ENCODE measurements at places on chromosomes 6 and 20.
A peak's percentile ranks its signal among the peaks of the same experiment; 100 is the strongest.

GRCh38 chr6:31661262-31662123 is 915 bp upstream of the C6orf47 start:
- no peak for DNase-seq
- H3K4me1 ChIP-seq: peaks cover 39% of the 10 kb centered on the region
- peak overlapping the region; percentile 88 for H3K27ac ChIP-seq
- H3K27me3 ChIP-seq: no peaks in the 10 kb centered on the region
- peak overlapping the region; percentile 83 for H3K4me3 ChIP-seq

GRCh38 chr6:21075986-21076385 is 517.6 kb upstream of the SOX4 start:
- no peak overlapping the region for H3K4me3 ChIP-seq
- H3K4me1 ChIP-seq: no peaks in the 10 kb centered on the region
- H3K27ac ChIP-seq: no peak overlapping the region
- no peaks in the 10 kb centered on the region for H3K36me3 ChIP-seq
- no peaks in the 10 kb centered on the region for H3K27me3 ChIP-seq

DNA sequence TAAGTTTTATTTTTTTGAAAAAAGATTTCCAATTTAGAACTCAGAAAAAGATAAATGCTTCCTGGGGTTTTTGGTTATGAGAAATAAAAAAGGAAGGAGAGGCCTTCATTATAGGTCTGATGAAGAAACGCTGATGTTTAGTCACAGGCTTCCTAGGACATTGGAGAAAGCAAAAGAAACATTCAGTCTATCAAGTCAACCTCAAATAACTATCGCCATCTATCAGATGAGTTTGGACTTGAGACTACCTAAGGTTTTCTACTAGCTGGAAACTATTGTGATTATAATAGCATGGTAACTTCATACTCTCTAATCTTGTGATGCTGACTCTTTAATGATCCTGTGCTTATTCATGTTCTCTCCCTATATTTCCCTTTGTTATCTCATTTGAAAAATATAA is 171.3 kb downstream of the TPBG start:
- H3K27ac ChIP-seq: no peak overlapping the region
- peak; percentile 17 for DNase-seq
- no peaks in the 10 kb centered on the region for H3K27me3 ChIP-seq
- no peaks in the 10 kb centered on the region for H3K36me3 ChIP-seq
- no peak overlapping the region for H3K4me3 ChIP-seq
- H3K4me1 ChIP-seq: peaks cover 14% of the 10 kb centered on the region

- H3K27me3 ChIP-seq: no peaks in the 10 kb centered on the region
- no peaks in the 10 kb centered on the region for H3K4me1 ChIP-seq
- DNase-seq: no peak
- H3K4me3 ChIP-seq: no peak overlapping the region
- no peaks in the 10 kb centered on the region for H3K36me3 ChIP-seq
- no peak overlapping the region for H3K27ac ChIP-seq
Measured at GRCh38 chr6:126300126-126300525, 39.8 kb upstream of the CENPW start.

DNA sequence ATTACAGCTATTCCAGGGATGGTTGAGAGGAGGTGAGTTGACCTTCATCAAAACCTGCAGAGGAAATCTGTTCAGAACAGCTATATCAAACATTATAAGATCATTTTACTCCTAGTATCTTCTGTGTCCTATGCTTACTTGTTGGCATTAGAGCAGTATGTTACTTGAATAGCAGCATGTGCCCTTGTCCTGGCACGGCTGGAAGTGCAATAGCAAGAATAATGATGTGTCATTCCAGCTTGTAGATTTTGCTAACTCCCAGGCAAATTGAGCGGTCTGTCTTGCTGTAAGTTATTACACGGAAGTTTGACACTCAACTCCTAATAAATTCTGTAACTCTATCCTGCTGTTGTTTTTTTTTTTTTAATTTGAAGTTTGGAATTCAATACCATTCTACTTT is 385.5 kb downstream of the TENT5A start:
- H3K4me3 ChIP-seq: no peak overlapping the region
- no peak for DNase-seq
- H3K36me3 ChIP-seq: no peaks in the 10 kb centered on the region
- no peaks in the 10 kb centered on the region for H3K4me1 ChIP-seq

GRCh38 chr20:20630551-20630950 is 81.9 kb downstream of the RALGAPA2 start:
- H3K27me3 ChIP-seq: no peaks in the 10 kb centered on the region
- H3K27ac ChIP-seq: no peak overlapping the region
- H3K4me3 ChIP-seq: no peak overlapping the region
- peaks cover 8% of the 10 kb centered on the region for H3K36me3 ChIP-seq
- no peak for DNase-seq

- H3K27ac ChIP-seq: no peak overlapping the region
- no peak for DNase-seq
- no peak overlapping the region for H3K4me3 ChIP-seq
- H3K4me1 ChIP-seq: no peaks in the 10 kb centered on the region
Measured at GRCh38 chr6:92161953-92162352, 1257.4 kb downstream of the EPHA7 start.

GRCh38 chr6:79138146-79138545 is 60.1 kb upstream of the PHIP start:
- H3K4me3 ChIP-seq: no peak overlapping the region
- H3K4me1 ChIP-seq: no peaks in the 10 kb centered on the region
- no peak overlapping the region for H3K27ac ChIP-seq
- DNase-seq: no peak
- H3K27me3 ChIP-seq: no peaks in the 10 kb centered on the region
- no peaks in the 10 kb centered on the region for H3K36me3 ChIP-seq

DNA sequence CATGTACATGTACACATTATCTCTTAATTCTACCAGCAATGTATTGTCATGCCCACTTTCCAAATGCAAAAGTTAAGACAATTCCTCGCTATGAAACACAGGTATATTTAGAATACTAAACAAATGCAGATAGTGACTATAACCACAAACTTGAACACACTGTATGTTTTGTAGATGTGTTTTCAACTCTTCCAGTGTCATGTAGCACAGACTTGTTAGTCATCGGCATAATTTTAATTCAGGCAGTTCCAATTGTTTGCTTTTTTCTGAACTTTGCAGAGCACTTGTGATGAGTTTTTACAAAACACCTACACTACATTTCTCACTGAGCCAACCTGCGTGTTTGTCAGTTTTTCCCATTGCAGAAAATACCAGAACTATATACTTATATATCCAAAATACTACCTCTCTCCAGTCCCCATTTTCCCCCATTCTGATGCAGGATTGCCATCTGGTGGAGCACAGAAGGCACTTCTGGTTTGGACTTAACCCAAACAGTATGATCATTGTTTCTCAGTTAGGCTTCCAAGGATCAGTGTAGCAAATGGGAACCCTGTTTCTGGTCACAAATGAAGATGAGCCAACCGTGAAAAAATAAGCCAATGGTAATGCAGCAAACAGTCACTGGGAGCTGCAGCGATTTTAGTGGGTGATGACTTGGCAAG is 143.4 kb downstream of the ADGRB3 start:
- H3K27ac ChIP-seq: no peak overlapping the region
- no peak overlapping the region for H3K4me3 ChIP-seq
- H3K4me1 ChIP-seq: peaks cover 41% of the 10 kb centered on the region
- H3K27me3 ChIP-seq: no peaks in the 10 kb centered on the region
- no peaks in the 10 kb centered on the region for H3K36me3 ChIP-seq

- peaks cover 17% of the 10 kb centered on the region for H3K4me1 ChIP-seq
- no peak overlapping the region for H3K4me3 ChIP-seq
- DNase-seq: no peak
- no peaks in the 10 kb centered on the region for H3K27me3 ChIP-seq
Measured at GRCh38 chr6:108578595-108579327, 18.0 kb downstream of the FOXO3 start.

- H3K36me3 ChIP-seq: no peaks in the 10 kb centered on the region
- H3K27me3 ChIP-seq: peaks cover 10% of the 10 kb centered on the region
- H3K4me3 ChIP-seq: no peak overlapping the region
- no peaks in the 10 kb centered on the region for H3K4me1 ChIP-seq
- H3K27ac ChIP-seq: no peak overlapping the region
- DNase-seq: peak; percentile 7
Measured at GRCh38 chr6:143607974-143608373, 69.8 kb upstream of the PHACTR2 start.

GRCh38 chr6:36692220-36692619 is 5.4 kb upstream of the RAB44 start:
- no peak overlapping the region for H3K4me3 ChIP-seq
- no peak overlapping the region for H3K27ac ChIP-seq
- H3K4me1 ChIP-seq: no peaks in the 10 kb centered on the region
- no peaks in the 10 kb centered on the region for H3K36me3 ChIP-seq

DNA sequence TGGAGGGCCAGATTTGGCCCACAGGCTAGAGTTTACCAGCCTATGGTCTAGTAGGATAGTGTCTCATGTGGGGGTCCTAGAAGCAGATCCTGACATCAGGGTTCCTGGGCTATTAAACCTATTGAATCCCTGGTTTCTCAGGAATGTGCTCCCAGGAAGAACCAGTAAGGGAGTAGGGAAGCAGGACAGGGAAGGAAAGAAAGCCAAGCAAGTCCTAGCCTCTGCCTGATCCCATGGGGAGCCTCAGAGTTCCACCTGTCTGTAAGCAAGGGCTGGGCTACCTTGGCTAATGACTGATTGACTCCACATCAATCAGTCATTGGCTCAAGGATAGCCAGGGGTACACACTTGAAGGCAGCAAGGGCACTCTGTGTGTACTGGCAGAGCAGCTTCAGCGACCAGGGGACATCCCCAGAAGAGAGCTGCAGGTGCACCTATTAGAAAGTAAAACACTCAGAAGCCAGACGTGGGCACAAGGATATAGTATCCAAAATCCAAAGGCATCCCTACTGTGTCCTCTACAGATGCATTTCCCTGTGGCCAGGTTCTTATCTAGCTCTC is 309.5 kb downstream of the TSHZ2 start:
- no peaks in the 10 kb centered on the region for H3K4me1 ChIP-seq
- no peaks in the 10 kb centered on the region for H3K27me3 ChIP-seq
- no peak overlapping the region for H3K4me3 ChIP-seq
- no peaks in the 10 kb centered on the region for H3K36me3 ChIP-seq
- no peak overlapping the region for H3K27ac ChIP-seq

GRCh38 chr20:8568075-8568474 is 436.0 kb downstream of the PLCB1 start:
- DNase-seq: peak; percentile 11
- H3K27ac ChIP-seq: no peak overlapping the region
- no peak overlapping the region for H3K4me3 ChIP-seq
- H3K4me1 ChIP-seq: no peaks in the 10 kb centered on the region
- H3K36me3 ChIP-seq: no peaks in the 10 kb centered on the region
- H3K27me3 ChIP-seq: no peaks in the 10 kb centered on the region

DNA sequence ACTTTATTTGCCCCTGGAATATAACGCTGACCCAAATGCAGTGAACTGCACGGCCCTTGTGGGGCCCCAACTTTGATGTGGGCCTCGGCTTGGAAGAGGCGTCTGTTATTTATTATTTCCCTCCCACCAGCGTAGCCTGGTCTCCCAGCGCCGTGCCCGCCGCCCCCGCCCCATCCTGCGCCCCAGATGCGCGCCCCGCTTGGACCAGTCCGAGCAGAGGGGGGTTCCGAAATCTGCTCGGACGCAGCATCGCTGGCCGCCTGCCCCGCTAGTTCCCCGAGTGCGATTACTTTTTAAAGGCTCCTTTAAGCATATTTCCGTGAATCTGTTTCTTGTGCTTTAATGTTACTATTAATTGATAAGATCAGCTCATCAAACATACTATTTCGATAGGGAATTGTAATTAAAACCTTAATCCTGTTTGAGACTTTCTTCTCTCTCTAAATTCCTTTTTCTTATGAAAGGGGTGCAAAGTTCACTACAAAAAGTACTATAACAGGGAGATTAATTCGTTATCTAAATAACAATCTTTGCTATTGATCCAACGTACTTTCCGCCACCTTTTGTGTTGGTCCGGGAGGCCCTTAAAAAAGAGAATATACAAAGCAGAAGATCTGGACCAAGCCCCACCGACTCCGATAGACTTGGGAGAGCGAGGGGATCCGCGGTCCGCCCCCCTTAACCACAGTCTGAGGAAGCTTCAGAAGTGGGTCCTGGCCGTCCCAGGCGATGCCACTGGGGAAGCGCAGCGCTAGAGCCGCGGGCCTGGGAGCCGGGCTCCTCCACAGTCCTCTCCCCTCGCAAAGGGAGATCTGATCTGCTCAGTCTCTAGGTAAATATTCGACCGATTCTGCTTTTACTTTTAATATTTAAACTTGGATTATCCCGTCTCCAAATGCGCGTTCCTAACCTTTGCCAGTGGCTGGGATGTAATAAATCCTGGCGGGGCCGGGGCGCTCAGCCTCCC is 10.2 kb downstream of the POU3F2 start:
- DNase-seq: peak; percentile 58
- peaks cover 1% of the 10 kb centered on the region for H3K36me3 ChIP-seq
- H3K27me3 ChIP-seq: no peaks in the 10 kb centered on the region
- H3K4me1 ChIP-seq: peaks cover 30% of the 10 kb centered on the region
- peak overlapping the region; percentile 60 for H3K4me3 ChIP-seq

DNA sequence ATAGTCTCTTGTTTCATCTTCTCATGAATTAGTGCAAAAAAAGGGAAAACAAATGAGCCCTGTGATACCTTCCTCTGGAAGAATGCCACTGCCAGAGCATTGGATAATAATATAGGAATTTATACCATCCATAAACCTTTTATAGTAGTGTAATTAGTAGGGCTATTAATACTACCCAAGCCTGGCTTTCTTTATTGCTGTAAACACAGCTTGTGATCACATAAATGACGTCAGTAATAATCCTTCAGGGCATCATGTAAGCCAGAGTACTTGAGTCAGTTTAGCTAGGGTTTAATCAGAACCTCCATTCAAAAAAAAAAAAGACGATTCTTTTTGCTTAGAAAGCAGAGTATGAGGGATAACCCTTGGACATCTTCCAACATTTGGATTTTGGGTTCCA is 264.8 kb downstream of the SLC35F1 start:
- no peaks in the 10 kb centered on the region for H3K36me3 ChIP-seq
- H3K4me3 ChIP-seq: no peak overlapping the region
- H3K27ac ChIP-seq: no peak overlapping the region
- no peaks in the 10 kb centered on the region for H3K27me3 ChIP-seq
- peak; percentile 74 for DNase-seq
- H3K4me1 ChIP-seq: peaks cover 16% of the 10 kb centered on the region

- no peak overlapping the region for H3K4me3 ChIP-seq
- DNase-seq: no peak
- H3K36me3 ChIP-seq: no peaks in the 10 kb centered on the region
- no peaks in the 10 kb centered on the region for H3K27me3 ChIP-seq
- no peak overlapping the region for H3K27ac ChIP-seq
- H3K4me1 ChIP-seq: no peaks in the 10 kb centered on the region
Measured at GRCh38 chr6:36818756-36819155, 20.5 kb downstream of the CPNE5 start.

- no peak overlapping the region for H3K4me3 ChIP-seq
- no peaks in the 10 kb centered on the region for H3K4me1 ChIP-seq
- DNase-seq: no peak
- no peak overlapping the region for H3K27ac ChIP-seq
- H3K27me3 ChIP-seq: no peaks in the 10 kb centered on the region
- no peaks in the 10 kb centered on the region for H3K36me3 ChIP-seq
Measured at GRCh38 chr6:137631323-137631722, 137.1 kb upstream of the OLIG3 start.

GRCh38 chr6:124434421-124434820 is 527.8 kb upstream of the RNF217 start:
- no peaks in the 10 kb centered on the region for H3K4me1 ChIP-seq
- no peaks in the 10 kb centered on the region for H3K27me3 ChIP-seq
- H3K36me3 ChIP-seq: no peaks in the 10 kb centered on the region
- H3K4me3 ChIP-seq: no peak overlapping the region

- no peak overlapping the region for H3K4me3 ChIP-seq
- H3K36me3 ChIP-seq: no peaks in the 10 kb centered on the region
- H3K27ac ChIP-seq: no peak overlapping the region
- H3K4me1 ChIP-seq: peaks cover 4% of the 10 kb centered on the region
- peak; percentile 64 for DNase-seq
Measured at GRCh38 chr6:145015739-145016558, 719.4 kb downstream of the EPM2A start.

GRCh38 chr6:33677143-33677660 is 34.3 kb downstream of the UQCC2 start:
- peaks cover 14% of the 10 kb centered on the region for H3K36me3 ChIP-seq
- H3K4me3 ChIP-seq: no peak overlapping the region
- H3K27me3 ChIP-seq: no peaks in the 10 kb centered on the region
- no peak overlapping the region for H3K27ac ChIP-seq
- no peaks in the 10 kb centered on the region for H3K4me1 ChIP-seq

Data from A673 (cell line).